Stimulated activated naive CD8-positive, alpha-beta T cell treated with anti-CD3 and anti-CD28 coated beads, Interleukin-15, amount 100 ng/mL, for 72 hours (primary cell): ENCODE measurements at places on chromosomes 1 and 21.

DNA sequence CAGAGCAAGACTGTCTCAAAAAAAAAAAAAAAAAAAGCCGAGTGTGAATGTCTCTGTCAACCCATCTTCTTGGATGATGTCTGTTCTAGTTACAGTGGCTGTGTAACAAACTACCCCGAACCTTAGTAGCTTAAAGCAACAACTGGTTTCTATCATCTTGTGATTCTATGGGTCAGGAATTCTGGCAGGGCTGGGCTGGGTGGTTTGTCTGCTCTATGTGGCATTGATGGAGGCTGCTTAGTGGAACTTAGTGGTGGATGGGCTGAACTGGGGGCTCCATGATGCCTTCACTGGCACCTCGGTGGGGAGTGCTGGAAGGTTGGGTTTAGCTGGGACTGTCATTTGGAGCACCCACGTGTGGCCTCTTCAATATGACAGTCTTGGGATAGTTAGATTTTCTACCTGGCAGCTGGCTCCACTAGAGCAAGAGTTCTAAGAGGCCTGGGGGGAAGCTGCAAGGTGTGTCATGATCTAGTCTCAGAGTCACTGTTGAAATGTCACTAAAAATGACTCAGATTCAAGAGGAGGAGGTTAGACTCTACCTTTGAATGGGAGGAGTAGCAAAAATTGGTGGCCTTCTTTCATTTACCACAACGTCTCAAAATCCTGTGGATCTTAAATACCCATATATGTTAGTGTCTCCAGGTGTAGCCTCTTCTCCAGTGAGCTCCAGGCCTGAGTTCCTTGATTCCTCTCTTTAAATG lies 18.6 kb downstream of the ACOT11 start:
- DNase-seq = no peak

DNA sequence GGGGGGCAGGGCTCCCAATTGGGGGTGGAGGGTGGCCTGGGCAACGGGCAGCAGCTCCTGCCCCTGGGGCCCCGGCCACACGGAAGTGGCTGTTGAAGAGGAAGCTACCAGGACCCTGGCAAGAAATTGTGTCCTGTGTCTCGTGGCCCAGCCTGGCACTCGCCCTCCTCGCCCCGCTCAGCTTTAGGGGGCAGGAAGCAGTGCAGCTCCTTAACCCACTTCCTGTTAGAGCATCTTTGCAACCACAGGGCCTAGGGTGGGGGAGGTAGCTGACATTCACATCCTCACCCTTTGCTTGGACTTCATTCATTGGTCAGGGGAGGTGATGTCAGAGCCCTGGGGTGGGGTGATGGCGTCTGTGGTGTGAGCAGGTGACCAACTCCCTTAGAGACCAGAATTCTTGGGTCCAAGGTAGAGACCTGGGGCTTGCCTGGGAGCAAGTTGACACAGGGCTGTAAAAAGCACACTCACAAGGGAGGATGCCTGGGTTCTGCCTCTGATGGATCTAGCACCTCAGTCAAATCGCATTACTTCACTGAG lies at the start of gene ARHGAP30:
Gene ARHGAP30, minus strand, starts transcription at position 161 of the 540 bp plus-strand sequence. CDS start 267 bp downstream, outside the sequence.
- DNase-seq = peak; percentile 77

GRCh38 chr1:237542525-237543418 lies 347.9 kb downstream of the ZP4 start:
- no peak for DNase-seq

- peak; percentile 15 for DNase-seq
These were observed 8.8 kb upstream of the RNPC3 start for GRCh38 chr1:103516693-103517092.

- no peak for DNase-seq
These were observed 14.7 kb downstream of the CASQ2 start for GRCh38 chr1:115753830-115754229.

- no peak for DNase-seq
These were observed 98.5 kb downstream of the GALNT2 start for GRCh38 chr1:230165536-230165935.

GRCh38 chr1:33459691-33460090 lies 12.8 kb upstream of the ZSCAN20 start:
- DNase-seq = no peak

DNA sequence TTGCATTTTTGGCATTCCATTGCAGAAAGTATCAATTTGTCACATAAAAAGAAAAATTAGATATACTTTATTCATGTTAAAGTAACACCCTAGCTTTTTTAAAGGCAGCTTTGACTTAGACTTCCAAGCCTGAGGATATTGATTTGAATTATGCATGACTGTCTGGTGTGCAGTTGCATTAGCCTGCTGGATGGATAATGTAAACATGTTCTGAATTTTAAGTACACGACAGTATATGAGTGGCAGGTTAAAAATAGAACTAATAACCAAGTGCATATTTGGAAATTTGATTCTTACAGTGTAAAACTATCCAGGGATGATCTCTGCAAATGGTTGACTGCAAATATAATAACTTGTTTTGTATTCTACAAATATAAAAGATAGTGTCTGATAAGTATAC lies 124.0 kb downstream of the SYT14 start:
- no peak for DNase-seq

DNA sequence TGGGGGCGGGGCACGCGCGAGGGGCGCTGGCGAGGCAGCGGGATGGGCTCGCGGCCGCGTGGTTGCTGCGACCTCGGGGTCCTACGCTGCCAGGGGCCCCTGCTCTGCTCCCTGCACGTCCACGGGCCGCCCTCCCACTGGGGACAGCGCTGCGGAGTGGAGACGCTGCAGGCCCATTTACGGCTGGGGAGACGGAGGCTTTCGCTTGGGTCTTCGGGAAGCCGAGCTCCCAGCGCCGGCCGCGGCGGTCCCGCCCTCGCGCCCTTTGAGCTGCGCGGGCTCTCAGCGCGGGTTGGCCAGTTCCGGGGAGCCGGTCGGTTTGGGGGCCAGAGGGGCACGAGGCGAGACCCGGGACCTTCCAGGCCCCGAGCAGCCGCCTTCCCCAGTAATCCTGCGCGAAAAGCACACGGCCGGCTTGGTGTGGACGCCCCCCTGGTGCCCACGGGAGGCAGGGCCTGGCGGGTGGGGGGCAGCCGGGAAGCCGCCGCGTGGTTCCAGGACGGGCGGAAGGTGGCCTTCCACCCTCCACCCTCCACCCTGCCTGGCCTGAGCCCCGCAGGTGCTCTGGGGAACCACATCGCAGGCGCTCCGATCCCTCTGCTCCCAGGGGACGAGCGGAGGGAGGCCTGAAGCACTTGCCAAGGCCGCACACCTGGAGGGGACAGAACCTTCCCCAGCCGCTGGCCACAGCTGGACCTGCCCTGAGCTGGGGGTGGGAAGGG lies 570 bp upstream of the PEX10 start:
- peak; percentile 32 for DNase-seq

DNA sequence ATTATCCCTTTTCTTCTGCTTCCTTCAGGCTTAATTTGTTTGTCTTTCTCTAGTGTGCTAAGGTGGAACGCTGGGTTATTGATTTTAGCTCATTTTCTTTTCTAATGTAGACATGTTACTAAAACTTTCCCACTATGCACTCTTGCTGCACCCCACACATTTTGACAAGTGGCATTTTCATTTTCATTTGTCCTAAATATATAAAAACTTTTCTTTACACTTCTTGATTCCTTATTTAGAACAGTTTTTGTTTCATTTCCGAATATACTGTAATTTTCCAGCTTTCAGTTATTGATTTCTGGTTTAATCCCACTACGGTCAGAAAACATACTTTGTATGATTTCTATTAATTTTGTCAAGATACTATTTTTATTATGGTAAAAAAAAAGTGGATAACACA lies 25.3 kb downstream of the SH3BP5L start:
- no peak for DNase-seq

DNA sequence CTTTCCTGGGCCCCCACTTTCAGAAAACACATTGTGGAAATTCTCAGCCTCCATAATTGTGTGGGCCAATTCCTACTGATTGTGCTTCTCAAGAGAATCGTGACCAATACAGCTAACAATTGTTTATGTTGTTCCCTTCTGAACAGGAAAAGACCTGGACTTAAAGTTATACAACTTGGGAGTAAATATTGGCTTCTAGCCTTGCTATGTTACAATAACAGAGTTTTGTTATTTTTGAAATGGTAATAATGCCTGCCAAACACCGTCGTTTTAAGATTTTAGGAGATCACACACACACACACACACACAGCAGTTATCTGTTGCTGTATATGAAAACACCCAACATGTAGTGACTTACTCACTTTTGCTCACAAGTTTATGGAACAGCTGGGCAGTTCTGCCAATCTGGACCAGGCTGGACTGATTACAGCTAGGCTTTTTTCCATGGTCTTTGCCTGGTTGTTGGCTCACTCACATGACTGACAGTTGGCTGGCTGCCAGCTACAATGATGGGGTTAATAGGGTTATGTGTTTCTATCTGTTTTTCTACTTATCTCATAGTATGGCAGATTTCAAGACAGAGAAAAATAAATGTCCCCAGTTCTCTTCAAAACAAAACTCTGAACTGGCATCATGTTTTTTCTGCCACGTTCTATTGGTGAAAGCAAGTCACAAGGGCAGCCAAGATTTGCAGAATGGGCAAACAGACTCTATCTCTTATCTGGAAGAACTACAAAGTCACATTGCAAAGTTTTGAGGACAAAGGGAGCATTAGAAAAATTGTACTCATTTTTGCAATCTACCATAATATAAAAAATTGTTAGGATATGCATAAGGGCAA lies 447.5 kb downstream of the NEGR1 start:
- DNase-seq = no peak

DNA sequence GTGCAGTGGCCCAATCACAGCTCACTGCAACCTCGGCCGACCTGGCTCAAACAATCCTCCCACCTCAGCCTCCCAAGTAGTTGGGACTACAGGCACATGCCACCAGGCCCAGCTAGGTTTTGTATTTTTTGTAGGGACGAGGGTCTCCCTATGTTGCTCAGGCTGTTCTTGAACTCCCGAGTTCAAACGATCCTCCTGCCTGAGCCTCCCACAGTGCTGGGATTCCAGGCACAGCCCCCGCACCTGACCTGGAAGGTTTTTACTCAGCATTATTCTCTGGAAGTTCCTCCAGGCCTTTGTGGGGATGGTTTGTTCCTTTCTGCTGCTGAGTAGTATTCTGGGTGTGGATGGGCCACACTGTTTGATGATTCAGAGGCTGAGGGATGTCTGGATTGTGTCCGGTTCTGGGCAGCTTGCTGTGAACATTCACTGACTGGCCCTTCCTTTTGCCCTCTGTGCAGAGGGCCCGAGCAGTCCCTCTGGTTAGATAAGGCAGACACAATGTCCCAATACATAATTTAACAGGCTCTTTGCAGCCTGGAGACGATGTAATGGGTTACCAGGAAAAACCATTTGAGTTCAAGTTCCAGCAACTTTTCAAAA lies 6.0 kb upstream of the TRAPPC10 start:
- DNase-seq = no peak

- no peak for DNase-seq
These were observed 63.3 kb downstream of the ASH1L start for GRCh38 chr1:155499263-155499662.

GRCh38 chr1:29756901-29757725 lies 520.8 kb downstream of the PTPRU start:
- no peak for DNase-seq

- DNase-seq = no peak
These were observed 25.0 kb downstream of the SASS6 start for GRCh38 chr1:100107696-100108095.

- no peak for DNase-seq
These were observed 720 bp upstream of the F3 start for GRCh38 chr1:94542088-94542870.

DNA sequence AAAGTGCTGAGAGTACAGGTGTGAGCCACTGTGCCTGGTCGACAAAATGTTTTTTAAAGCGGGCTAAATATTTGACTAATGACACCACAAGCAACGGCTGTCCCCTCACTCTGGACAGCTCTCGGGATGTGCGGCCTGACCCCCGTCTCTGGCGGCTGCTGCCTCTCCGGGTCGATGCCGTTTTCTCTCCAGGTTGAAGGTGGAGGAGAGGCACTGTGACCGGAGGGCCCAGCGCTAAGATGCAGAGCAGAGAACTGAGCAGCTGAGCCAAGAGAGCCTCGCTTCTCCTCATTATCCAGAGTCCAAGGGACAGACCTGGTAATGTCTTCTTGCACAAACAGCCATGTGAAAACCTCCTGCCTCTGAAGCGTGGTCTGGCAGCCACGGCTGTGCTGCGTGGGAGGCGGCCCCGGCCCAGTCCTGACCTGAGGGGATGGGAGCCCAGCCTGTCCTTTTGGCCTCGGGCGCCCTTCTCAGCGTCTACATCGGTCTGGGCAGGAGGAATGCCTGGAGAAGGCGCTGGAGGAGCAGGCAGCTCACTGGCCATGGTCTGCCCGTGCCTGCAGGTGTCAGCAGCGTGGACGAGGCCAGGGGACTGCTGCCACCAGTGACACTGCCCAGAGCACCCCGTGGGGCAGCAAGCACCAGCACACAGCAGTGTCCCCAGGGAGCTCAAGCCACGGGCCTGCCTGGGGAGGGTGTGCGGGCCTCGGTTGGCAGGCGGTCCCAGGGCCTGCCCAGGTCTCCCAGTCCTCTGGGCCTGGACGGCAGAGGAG lies 10.3 kb downstream of the MORN1 start:
- no peak for DNase-seq

DNA sequence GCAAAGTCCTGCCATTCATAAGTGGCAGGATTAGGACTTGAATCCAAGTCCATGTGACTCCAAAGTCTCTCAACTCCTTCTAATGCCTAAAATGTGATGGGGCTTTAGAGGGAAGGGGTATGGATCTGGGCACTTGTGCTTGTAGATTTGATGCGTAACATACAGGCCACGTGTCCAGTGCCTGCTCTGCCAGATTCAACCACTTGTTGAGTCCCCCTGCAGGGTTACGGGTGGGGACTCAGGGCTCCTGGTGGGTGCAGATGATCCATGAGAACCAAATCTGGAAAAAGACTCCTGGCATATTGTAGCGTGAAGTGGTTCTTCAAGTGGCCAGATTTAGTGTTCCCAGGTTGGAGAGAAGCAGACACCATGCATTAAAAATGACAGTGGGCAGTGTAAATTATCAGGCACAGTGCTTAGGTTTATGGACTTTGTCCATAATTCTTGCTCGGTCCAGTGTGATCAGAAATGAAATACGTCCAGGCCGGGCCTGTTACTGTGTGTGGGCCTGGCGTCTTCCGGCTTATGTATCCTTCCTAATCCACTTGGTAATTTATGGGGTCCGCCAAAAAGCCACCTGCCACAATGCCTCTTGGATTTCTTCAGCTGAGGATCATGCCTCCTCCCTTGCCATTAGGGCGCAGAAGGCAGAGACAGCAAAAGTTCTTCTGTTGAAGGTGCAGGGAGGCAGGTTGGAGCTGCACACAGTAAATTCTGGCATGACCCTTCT lies 51.2 kb upstream of the LRP8 start:
- no peak for DNase-seq

DNA sequence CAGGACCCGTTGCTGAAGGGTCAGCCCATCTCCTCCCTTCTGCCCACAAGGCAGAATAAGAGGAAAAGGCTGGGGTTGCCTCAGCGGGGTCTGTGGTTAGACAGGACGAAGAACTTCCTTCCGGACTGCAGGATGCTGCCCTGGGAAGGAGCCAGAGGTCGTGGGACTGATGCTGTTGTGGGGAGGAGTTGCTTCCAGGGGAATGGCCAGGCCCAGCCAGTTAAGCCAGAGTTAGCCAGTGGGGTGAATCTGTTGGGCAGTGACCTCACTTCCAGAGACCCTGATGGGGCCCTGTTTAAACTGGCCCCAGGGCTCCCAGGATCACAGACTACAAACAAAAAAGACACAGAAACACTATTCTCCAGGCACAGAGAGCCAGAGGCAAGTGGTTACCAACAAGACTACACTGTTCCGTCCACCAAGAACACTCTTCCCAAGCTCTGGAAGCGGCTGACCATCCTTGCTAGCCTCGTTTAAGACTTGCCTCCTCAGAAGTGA lies 13.0 kb downstream of the FAM229A start:
- DNase-seq = no peak

GRCh38 chr1:13733711-13734110 lies 33.7 kb downstream of the PRDM2 start:
- DNase-seq = no peak
